ENCODE measurements at places on chromosomes 12 and 14.

DNA sequence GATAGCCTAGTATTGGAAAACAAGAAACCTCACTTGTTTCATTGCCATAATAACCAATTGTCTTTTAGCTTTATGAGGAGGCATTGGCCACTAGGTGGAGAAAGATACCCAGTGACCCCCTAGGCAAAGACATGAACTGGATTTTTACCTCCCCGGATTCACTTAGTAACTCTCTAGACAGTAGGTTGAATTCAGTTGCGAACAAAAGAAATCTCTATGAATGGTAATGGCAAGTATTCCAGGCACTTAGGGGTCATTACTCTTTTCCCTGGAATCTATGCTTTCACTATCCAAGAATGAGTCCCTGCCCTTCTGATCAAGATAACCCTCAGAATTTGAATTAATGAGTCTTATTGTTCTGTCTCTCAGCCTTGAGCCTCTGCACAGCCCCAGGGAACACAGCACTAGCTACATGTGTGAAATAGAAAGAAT, 29.5 kb upstream of the RHOJ start:
- peak; percentile 69 for DNase-seq

DNA sequence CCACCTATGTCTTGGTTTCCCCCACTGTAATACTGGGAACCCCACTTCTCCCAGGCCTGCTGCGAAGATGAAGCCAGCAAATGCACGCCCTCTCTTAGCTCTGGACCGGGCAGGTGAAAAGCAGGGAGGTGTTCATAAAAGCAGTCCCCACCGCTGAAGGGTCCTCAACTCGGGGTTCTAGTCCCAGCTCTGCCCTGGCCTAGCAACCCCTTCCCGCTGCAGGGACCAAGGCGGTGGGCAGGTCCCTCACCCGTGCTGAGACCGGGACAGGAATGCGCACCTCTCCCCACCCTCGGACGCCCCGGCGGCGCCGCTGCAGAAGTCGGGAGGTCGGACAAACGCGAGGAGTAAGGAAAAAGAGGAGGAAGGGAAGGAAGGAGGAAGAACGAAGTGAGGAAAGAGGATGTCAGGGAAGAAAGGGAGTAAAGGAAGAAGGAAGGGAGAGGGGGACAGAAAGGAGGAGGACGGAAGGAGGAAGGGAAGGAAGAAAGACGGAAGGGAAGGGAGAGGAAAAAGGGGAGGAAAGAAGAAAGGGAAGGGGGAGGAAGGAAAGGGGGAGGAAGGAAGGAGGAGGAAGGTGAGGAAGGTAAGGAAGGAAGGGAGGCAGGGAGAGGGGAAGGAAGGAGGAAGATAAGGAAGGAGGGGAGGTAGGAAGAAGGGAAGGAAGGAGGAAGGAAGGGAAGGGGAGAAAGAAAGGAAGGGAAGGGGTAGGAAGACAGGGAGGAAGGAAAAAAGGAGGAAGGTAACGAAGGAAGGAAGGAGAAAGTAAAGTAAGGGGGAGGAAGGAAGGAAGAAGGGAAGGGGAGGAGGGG, 701 bp downstream of the SPRING1 start:
- no peak for DNase-seq

GRCh38 chr12:57864442-57865083, 18.0 kb upstream of the CTDSP2 start:
- peak; percentile 75 for DNase-seq

DNA sequence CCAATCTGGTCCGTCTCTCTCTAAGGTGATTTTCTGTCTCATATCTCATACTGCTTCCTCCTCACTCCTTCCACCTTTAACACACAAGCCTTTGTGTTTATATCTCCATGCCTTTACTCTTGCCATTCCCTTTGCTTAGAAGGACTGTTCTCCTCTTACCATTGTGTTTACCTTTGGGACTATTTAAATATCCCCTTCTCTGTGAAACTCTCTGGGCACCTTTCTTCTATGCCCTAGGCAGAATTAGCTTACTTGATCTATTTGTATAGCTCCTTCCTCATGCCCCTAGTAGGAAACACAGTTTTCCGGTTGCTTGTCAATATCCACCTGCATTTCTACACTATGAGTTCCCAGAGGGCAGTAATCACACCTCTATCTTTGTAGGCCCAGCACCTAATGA, 3.9 kb upstream of the AMHR2 start:
- DNase-seq, result no peak

DNA sequence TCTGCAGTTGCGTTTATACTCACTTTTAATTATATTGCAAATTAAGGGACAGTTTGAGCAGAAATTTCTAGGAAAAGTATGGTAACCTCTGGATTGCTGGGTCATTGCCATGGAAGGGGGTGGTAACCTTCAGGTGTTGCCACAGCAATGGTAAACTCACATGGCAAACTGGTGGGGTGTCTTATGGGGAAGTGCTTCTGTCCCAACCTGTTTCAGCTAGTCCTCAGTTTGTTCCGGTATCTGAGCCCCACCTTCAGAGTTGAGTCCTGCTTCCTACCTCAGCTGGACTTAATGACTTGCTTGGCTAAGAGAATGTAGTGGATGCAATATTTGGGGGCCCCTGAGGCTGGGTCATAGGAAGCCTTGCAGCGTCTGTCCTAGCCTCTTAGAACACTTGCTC, 7.3 kb upstream of the CLMN start:
- no peak for DNase-seq

- DNase-seq, result peak; percentile 88
These were observed 136.1 kb upstream of the MAP1LC3B2 start for GRCh38 chr12:116423094-116423493.

GRCh38 chr14:60346706-60347105, 97.7 kb downstream of the PPM1A start:
- no peak for DNase-seq

DNA sequence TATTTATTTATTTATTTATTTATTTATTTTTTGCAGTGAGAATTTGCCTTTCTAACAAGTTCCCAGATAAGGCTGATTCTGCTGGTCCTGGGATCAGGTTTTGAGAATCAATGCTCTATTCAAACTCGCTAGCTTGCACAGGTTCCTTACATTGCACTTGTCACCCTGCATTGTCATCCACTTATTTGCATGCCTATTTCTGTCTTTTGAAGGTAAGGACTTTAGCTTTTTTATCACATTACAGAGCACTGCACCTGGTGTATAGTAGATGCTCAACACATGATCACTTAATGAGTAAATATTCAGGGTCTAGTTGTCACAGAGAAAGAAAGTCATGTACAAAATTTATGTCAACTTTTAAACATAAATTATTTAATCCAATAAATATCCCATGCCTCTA, 219.7 kb upstream of the BTG1 start:
- no peak for DNase-seq

DNA sequence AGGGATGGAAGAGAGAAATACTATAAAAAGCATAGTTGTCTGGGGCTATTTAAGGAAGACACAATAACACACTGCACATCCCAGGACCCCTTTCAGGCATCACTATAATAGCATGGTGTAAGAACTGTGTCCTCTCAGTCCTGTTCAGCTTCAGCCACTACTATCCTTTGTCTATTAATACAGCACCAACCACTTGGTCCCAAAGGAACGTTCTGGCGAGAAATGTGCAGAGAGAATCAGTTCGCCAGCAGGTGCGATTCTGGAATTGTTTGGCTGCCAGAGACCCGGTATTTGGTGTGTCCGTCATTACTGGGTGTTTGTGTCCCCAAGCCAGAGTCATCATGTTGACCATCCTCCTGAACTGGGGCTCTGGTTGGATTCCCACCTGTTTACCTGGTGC, 52.7 kb downstream of the BICD1 start:
- no peak for DNase-seq

DNA sequence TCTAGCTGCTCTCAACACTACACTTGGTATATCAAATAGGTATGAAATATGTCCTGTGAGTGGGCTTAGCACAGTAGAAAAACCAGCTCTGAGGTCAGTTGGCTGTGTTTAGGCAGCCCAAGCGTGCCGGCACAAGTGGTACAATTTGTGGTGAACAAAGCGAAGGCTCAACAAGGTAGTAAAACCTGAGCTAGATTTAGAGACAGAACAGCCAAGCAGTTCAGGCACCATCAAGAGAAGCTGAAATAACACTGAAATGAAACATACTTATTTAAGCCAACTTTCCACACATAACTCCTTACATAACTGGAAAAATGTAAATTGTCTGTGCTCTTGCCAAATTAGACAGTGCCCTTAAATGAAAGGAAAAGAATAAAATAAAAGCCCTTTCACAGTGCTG, 596.8 kb upstream of the FBXO33 start:
- no peak for DNase-seq

DNA sequence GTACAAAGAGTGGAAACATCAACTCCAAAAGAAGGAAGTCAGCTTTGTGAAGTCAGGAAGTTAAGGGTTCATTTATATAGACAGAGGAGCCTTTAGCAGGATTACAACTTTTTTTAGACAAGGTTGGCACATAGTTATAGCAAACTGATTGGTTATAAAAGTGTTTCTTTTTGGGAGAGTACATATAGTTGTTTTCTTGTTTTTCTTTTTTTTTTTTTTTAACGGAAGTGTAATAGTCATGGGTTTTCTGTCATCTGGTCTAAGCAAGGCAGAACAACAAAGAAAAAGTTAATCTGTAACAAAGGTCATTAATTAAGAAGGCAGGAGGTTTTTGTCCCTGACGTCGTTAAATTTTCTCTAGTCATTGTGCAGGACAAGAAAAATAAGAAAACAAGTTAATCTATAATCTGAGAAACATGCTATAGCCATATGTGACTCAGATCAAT, 13.0 kb upstream of the MFAP5 start:
- DNase-seq, result no peak

- peak; percentile 98 for DNase-seq
These were observed 26.2 kb downstream of the KITLG start for GRCh38 chr12:88553941-88554658.

GRCh38 chr12:68122236-68122920, 37.2 kb downstream of the IFNG start:
- no peak for DNase-seq

DNA sequence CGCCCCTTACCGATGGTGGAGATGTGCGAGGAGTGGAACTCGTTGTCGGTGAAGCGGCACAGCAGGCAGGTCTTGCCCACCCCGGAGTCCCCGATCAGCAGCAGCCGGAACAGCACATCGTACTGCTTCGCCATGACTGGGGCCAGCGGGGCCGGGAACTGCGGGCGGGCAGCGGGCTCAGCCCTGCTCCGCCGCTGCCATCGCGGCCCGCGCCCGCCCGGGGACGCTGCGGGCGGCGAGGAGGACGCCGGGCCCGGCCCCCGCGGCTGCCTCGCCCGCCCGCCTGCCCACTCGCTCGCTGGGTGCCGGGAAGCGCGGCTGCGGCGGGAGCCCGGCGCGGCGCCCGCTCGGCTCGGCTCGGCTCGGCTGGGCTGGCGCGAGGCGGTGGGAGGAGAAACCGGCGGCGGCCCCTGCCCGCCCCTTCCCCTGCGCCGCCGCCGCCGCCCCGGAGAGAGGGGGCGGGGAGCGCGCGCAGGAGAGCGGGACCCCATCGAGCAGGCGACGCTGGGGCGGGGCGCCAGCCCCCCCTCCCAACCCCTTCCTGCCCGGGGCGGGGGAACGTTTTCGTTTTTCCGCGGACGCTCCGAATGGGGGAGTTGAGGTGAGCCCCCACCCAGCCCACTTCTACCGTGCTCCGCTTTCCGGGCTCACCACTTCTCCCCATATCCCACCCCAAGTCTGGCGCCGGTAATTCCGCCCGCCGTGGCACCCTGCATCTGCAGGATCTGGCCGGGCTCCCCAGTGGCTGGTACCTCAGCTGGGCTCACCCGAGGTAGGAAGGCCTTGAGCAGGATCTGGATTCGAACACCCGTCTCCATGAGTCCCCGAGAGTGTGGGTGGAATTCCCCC, at the start of gene RAB15:
RAB15 (minus strand) TSS at position 394 of the 849 bp plus-strand sequence; CDS start at position 134, 260 bp downstream.
- DNase-seq, result peak; percentile 22

DNA sequence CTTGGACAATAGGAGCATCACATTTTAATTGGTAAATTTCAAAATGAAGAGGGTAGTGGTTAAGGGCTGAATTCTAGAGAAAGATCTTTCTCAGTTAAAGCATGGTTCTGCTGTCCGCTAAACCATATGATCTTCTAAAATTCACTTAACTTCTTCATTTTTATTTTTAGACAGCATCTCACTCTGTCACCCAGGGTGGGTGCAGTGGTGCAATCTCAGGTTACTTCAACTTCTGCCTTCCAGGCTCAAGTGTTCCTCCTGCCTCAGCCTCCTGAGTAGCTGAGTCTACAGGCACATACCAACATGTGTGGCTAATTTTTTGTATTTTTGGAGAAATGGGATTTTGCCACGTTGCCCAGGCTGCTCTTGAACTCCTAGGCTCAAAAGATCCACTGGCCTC, 226.7 kb upstream of the ABCD2 start:
- no peak for DNase-seq

GRCh38 chr14:22588526-22589095, 413 bp downstream of the DAD1 start:
- DNase-seq, result no peak

GRCh38 chr12:20629414-20630156, 65.5 kb upstream of the SLCO1C1 start:
- DNase-seq, result peak; percentile 5

Measured in AG10803 (cell line).